ENCODE measurements at places on chromosomes 7 and 10.
A peak's percentile ranks its signal among the peaks of the same experiment; 100 is the strongest.

GRCh38 chr10:130910848-130911247, 400.7 kb downstream of the TCERG1L start:
- DNase-seq, result no peak

DNA sequence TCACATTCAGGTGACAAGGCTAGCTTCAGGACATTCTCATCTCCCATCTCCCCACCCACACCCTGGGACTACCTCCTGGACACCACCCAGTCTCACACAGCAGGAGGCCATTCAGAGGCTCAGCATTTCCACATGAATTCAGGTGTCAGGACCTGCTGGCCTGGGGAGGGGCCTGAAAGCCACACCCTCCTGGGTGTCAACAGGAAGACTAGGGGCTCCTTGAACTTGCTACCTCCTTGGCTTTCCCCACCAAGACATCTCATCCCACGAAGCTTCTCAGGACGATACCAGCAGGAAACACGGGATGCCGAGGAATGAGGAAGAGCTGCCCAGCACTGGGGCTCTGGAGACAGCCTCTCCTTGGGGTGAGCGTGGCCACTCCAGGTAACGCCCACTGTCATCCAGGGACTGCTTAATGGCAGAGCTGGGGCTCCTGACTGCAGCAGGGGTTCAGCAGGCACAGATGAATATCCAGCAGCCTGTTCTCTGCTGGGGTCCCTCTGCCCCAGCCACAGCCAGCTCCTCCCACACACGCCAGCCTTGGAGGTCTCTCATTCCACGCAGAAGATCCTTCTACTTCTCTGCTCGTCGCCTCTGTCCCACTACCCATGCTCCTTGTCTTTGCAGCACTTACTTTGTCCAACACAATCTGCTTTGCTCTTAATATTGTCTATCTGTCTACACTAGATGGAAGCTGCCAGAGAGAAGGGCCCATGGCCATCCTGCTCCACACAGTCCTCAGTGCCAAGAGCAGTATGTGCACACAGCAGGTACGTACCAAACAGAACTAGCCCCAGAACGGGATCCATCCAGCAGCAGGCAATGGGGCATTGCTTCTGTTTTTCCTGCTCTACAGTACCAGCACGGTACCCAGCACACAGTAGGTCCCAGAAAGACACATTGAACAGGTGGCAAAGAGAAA, 88.7 kb downstream of the FAM53B start:
- no peak for DNase-seq

GRCh38 chr10:76037531-76038155, 606.2 kb downstream of the LRMDA start:
- DNase-seq, result no peak

DNA sequence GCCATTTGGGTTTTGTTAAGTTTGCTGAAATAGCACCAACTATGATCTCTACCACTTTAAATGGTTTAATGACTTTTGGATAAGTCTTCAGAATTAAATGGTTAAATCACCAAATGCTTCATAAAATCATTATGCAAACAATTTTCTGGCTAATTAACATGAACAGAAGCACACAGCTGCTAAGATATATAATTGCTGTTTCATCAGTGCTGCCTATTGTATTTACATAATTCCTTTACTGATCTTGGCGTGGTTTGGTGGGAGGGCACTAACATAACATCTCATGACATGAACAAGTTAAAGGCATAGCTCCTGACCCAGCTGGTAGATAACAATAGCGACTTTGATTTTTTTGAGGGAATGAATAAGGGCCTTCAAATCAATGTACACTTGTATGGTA, 94.1 kb downstream of the FZD1 start:
- no peak for DNase-seq

GRCh38 chr10:7354330-7355047, 56.3 kb downstream of the SFMBT2 start:
- no peak for DNase-seq

GRCh38 chr7:130867039-130867438, 133.0 kb upstream of the KLF14 start:
- DNase-seq, result no peak

DNA sequence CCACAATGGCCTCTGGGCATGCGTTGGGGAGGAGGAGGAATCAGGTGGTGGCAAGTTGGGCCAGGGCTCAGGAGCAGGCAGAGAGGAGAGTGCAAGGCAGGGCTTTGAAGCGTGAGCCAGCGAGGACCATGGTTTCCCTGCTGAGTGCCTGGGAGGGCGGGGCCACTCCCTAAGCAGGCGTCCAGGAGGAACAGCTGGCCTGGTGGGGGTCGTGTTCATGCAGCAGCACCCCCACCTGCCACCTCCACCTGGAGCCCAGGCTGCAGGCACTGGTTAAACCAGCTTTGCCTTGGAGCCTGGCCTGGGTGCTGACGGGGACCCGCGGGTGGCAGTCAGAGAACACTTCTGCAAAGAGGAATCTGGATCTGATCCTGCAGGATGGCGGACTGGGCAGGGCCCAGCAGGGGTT, 24.2 kb upstream of the AQP1 start:
- peak; percentile 29 for DNase-seq

DNA sequence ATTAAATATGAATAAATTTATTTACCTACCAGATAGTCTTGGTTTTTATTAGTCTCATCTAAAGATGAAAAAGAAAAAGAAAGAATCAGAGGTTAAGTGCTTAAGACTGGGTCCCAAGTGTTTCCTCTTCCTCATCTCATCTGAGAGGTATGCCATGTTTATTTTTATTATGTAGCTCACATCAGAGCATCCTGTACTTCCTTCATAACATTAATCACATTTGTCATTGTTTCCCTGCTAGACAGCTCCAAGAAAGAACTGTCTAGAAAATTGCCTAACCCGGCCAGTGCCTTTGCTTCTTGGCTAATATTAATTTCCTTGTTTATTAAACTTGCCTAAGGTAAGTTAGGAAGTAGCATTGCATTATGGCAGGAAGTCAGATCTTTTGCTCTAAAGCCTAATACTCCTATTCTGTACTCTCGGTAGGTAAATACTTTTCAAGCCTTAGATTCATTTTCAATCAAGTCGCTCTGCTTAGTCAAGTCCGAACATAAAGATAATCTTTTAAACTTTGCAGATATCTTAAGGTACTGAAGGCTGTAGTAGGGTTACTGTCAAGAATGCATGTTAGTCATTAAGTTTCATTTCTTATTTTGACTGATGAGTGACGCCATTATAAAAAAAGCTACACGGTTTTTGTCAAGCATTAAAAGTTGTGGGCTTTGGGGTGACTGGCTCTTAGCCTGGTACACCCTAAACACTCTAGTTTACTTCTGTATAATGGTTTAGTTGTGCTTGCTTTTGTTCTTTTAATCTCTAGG, 47.4 kb downstream of the ZMYND11 start:
- no peak for DNase-seq

DNA sequence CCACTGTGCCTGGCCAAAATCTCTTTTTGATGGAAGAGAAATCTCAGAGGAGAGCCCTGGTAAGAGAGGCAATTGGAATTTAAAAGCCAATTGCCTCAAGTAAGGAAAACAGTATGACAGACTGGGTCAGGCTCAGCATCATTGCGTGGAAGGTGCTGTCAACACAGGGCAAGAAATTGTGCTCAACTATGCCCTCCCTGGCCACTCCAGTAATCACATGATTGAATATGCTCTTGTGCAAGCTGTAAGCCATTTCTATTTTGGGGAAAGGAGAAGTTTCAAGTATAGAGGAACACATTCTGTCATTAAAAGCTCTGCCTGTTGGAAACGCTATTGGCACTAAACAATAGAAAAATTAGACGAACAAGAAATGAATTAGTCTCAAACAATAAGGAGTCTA, 1127.7 kb downstream of the REEP3 start:
- DNase-seq, result peak; percentile 41

- DNase-seq, result peak; percentile 68
Measured at GRCh38 chr7:105521027-105521716, 899 bp downstream of the PUS7 start.

- no peak for DNase-seq
Measured at GRCh38 chr7:1314021-1314907, 81.6 kb downstream of the UNCX start.
